ENCODE measurements at places on chromosomes 7 and 10.

DNA sequence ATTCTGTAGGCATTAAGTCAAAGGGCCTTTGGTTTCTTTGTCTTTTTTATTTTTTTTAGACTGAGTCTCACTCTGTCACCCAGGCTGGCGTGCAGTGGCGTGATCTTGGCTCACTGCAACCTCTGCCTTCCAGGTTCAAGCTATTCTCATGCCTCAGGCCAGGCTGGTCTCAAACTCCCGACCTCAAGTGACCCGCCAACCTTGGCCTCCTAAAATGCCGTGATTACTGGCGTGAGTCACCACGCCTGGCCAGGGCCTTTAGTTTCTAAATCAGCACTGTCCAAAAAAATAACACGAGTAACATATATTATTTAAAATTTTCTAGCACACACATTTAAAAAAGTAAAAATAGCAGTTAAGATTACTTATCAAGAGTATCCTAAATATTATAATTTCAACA, 11.1 kb upstream of the ACSL5 start:
- no peak for DNase-seq

- no peak for DNase-seq
Measured at GRCh38 chr10:15121707-15122106, 24.6 kb downstream of the RPP38 start.

DNA sequence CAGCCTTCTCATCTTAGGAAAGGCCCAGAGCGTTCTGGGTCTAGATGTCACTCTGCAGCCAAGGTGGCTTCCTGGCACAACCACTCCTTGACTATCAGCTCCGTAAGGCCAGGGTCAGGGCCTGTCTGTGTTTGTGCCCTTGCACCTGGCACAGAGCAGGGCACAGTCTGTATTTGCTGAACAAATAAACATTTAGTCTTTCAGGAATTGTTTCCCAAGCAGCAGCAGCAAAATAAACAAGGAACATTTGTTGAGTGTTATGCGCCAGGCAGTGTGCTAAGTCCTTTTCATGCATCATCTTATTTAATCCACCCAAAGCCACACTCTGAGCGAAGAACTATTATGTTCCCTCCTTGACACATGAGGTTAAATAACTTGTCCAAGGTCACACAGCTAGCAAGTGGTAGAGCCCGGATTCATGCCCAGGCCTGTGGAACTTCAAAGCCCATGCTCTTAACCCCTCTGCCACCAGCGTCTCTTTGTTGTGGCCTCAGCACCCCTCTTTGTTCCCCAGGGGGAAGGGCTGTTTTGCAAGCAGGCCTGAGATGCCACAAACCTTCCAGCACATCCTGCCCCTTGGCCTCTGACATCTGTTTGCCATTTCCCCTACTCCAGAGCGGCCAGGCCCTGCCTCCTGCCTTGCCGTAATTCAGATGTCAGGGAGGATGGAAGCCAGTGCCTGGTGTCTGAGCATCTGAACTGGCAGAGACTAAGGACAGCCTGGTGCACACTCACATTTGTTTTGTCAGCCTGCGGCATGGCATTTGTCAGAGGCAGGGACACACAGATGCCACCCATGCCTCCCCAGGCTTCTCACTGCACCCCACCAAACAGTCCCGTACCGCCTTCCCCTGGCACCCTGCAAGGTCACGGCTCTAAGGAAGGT, 325.8 kb upstream of the ZMIZ1 start:
- no peak for DNase-seq

DNA sequence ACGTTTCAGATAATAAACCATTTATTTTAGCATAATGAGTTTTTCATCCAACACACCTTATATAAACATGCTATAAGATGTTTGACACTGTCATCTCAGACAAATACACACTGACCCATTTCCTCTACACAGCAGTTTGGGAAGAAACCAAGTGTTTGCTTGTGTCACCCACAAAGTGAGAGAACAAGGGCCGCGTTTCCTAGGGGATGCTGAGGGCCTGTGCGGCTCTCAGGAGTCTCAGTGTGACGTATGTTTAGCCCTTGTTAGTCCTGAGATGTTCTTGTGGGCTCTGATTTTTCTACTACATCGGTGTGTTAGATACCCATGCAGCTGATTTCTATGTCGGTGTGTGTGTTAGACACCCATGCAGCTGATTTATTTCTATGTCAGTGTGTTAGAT, 266.3 kb downstream of the DIP2C start:
- DNase-seq = no peak

GRCh38 chr10:110836706-110837105, 35.0 kb upstream of the PDCD4 start:
- DNase-seq = no peak

DNA sequence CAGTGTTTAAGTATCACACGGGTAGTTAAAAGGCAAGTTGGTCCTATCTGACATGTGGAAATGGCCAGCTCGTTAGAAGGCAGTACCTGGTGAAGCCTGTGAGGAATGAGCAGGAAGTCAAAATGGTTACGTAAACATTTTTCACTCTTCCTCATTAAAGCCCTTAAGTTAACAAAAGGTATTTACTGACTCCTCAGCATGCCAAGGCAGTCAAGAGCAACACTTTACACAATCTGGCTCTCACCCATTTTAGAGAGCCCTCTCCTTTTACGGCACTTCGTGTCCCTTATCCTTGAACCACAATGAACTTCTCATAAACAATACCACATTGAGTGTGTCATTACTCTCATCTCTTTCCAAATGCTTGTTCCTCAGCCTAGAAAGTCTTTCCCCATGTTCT, 11.0 kb upstream of the RSBN1L start:
- no peak for DNase-seq

DNA sequence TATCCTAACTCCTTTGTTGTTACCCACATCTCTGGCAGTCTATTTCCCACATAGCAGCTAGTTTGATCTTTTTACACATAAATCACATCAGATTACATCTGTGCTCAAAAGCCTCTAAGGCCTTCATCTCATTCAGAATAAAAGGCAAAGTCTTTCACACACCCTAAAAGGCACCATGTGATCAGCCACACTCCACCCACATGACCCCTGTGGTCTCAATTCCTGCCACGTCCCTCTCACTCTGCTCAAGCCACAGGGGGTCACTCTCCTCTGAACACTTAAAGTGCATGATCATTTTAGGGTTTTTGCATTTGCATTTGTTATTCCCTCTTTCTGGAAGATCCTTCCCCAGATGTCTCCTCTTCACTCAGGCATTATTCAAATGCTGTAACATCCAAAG, 30.8 kb downstream of the ELAPOR2 start:
- no peak for DNase-seq

DNA sequence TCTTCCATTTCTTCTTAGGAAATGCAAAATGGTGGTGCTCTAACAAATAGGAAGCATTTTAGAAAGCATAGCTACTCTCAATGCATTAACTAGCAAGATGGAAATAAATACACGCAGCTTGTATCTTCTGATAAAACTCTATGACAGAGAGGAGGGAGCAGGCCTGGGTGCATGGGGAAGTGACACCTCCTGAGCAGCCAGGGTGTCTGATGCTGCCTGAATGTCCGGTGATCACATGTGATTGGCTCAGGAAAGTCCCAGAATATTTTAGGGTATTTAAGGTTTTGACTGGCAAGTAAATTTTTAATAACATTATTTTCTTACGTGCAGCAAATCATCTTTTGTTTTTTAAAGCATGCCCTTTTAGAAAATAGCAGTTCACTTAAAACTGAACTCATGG, 261.0 kb upstream of the KLF6 start:
- no peak for DNase-seq

DNA sequence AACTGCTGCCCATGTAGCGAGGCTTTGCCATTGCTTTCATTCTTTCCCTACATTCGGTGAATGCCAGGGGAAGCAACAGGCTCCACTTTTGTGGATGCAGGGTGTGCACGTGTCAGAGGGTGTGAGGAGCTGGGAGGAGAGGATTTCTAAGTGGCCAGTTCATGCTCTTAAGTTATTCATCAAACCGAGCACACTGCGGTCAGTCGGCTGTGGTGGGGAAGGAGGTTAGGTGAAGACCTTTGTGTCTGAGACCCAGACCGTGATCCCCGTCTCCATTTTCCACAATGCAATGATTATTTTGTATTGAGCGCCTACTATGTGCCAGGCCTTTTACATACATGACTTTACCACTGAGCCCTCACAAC, 438.6 kb upstream of the GALNT17 start:
- DNase-seq = no peak

GRCh38 chr7:67380858-67381257, 384.2 kb downstream of the TYW1 start:
- no peak for DNase-seq

- DNase-seq = no peak
Measured at GRCh38 chr7:43039346-43039745, 73.1 kb upstream of the HECW1 start.

GRCh38 chr10:128029731-128030369, 96.4 kb downstream of the MKI67 start:
- DNase-seq = no peak

GRCh38 chr7:123198668-123199652, 809 bp downstream of the SLC13A1 start:
- DNase-seq = no peak

All from stimulated activated CD4-positive, alpha-beta T cell treated with anti-CD3 and anti-CD28 coated beads, Interleukin-1b, Interleukin-23, amount 100 ng/mL, for 1 hour (primary cell).